Activated T-cell treated with anti-CD3 and anti-CD28 coated beads, Interleukin-2, amount 50 U/mL, for 24 hours (primary cell): ENCODE measurements at places on chromosomes 2 and 18.

DNA sequence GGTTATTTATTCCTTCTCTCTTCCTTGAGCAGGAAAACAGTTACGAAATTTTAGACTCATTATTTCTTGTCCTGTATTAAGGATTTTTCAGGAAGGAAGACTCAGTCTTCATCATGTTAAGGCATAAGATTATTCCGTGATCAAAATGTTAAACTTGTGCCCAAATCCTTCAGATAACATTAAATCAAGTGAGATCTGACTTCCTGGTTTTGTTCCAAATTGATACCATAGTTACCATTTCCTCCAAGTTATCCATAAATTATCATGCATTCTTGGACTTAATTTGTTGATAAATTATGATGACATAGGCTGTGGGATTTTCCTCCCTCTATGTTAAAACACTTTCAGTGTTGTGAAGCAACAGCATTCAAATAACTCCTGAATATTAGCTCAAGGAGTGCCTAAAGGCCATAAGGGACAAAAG, 31.9 kb downstream of the EFEMP1 start:
- DNase-seq = no peak

DNA sequence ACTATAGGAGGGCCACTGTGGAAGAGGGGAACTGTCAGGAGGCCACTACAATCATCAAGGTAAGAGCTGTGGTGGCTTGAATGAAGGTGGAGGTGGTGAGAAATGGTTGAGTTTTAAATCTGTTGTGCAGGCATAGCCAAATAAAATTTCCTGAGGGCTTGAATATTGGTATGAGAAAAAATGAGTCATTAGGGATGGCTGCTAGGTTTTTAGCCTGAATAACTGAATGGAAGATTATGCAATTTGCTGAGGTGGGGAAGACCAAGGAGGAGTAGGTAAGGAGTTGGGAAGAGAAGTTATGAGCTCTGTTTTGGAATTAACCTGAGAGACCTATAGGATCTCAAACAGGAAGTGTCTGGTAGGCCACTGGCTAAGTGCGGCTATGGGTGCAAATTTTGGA, 84.0 kb downstream of the KLHL14 start:
- DNase-seq = no peak

GRCh38 chr2:134590679-134591078, 128.1 kb downstream of the TMEM163 start:
- DNase-seq = no peak

DNA sequence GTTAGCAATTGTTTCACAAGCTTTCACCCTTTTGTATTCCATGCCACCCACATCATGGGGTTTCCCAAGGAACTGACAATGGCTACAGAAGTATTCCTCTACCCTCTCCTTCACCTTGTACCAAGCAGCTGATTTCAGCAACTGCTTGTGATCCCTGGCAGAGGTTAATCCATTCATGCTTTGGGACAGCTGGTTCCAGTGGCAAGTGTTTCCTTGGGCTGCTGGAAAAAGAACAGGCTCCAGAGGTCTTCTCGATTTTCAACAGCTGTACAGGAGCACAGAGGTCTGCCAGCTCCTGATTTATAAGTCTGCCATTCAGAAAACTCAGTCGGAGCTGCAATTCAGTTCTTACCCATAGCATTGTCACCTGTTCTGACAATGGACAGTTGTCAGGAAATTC, 239.2 kb upstream of the CWC22 start:
- no peak for DNase-seq

- DNase-seq = no peak
These were observed 68.7 kb downstream of the MYL12B start for GRCh38 chr18:3330622-3331021.

GRCh38 chr2:230974096-230974913, 21.6 kb upstream of the SPATA3 start:
- DNase-seq = peak; percentile 76

- DNase-seq = no peak
These were observed 13.5 kb downstream of the GAD1 start for GRCh38 chr2:170830166-170830565.

- no peak for DNase-seq
These were observed 107.9 kb upstream of the NDUFV2 start for GRCh38 chr18:8994603-8995002.

- peak; percentile 38 for DNase-seq
These were observed 69.5 kb upstream of the TGIF1 start for GRCh38 chr18:3380384-3380961.

DNA sequence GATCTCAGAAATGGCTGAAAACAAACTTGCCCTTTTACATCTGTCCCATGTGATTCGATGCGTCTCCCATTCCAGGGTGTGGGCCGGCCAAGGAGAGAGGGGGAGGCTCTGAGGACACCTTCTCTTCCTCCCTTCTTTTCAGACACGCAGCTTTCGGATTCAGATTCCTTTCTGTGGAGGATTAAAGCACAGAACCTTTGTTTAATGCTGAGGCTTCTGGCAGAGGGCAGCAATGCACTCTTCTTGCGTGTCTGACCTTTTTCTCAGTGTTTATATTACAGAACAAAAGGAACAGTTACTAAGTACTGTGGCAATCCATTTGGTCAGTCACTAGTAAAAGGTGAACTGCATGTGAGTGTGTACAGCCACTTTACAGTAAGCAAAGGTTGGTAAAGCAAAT, 268.9 kb upstream of the CCDC68 start:
- no peak for DNase-seq

DNA sequence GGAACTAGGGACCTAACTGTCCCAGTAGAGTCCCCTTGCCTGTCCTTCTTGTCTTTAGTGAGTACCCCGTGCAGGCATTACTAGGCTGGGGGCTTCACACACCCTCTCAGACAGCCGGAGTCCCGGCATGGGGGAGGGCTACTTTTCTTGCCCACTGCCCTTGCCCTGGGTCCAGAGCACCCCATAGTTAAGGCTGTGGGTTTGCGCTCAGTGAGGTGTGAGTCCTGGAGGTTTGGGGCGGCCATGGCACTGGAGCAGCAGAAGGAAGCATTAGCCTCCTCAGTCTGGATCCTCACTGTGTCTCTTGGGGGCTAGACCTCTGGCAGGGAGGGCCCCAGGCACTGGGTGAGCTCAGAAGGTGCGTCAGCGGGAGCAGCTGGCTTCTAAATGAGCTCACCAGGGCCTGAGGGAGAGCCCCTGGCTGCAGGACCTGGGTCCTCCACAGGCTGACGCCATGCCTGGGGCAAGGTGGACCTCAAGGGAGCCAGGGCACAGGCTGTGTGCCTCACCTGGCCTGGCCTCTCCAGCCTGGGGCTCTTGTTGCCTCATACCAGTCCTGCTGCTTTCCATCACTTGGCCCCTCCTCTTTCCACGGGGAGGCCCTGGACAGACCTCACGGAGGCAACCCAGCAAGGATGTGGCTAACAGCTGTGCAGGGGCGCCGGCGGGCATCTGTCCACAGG, 27.4 kb downstream of the HS6ST1 start:
- DNase-seq = no peak

GRCh38 chr18:3605486-3605952, 155.5 kb downstream of the TGIF1 start:
- no peak for DNase-seq

DNA sequence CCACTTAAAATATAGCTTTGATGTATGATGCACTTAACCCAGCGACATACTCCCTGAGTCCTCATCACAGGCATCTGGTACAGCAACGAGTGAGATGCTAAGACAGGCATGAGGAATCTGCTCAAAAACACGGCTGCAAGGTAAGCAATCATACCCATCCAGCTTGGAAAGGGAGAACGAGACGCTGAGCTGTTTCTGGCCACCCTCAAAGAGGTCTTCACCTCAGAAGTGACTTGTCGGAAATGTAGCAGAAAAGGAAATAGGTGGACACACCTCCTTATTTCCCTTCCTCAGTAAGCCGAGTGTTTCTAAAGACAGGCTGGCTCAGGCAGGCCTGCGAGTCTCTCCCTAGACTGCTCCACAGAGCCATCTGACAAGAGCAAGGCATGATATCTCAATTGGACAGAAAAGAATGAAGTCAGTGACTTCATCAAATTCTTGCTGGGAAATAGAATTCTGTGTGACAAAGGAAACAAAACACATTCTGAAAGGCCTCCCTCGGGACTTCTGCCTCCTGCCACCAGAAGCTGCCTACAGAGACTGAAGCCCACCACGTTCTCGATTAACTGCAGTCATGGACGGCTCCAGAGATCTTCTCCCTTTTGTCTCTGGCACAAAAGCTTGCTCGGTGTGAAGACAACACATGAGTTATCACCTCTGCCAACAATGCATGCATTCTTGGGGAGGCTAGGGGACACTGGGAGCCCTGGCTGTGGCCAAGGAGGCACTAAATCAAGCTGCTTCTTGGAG, 84.3 kb downstream of the UXS1 start:
- no peak for DNase-seq

DNA sequence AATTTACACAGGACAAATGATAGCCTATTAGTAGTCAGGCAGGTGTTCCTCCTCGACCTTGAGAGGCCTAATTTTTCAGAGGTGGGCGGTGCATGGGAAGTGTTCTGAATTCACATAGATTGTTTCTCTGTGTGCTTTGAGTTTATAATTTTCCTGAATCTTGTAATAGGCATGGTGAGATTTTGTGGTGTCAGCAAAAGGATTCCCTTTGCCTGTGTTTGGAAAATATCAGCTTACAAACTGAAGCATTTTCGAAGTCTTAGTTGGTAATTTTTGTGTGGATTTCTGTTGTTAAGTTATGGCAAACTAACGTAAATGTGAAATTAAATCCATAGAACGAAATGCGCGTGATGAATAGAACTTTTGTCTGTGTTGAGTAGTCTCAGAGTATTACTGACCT, 194.0 kb upstream of the RBMS1 start:
- DNase-seq = no peak
